Activated CD4-positive, alpha-beta T cell treated with anti-CD3 and anti-CD28 coated beads for 36 hours (primary cell): ENCODE measurements at places on chromosomes 11 and 22. TPM values are rescaled to one million over a fixed set of nuclear protein-coding genes. Genes with fewer than 3 reads are reported as not detected.

DNA sequence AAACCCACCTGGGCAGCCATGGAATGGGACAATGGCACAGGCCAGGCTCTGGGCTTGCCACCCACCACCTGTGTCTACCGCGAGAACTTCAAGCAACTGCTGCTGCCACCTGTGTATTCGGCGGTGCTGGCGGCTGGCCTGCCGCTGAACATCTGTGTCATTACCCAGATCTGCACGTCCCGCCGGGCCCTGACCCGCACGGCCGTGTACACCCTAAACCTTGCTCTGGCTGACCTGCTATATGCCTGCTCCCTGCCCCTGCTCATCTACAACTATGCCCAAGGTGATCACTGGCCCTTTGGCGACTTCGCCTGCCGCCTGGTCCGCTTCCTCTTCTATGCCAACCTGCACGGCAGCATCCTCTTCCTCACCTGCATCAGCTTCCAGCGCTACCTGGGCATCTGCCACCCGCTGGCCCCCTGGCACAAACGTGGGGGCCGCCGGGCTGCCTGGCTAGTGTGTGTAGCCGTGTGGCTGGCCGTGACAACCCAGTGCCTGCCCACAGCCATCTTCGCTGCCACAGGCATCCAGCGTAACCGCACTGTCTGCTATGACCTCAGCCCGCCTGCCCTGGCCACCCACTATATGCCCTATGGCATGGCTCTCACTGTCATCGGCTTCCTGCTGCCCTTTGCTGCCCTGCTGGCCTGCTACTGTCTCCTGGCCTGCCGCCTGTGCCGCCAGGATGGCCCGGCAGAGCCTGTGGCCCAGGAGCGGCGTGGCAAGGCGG, 11.4 kb upstream of the ARHGEF17 start:
- no peak for DNase-seq
- peaks cover 4% of the 10 kb centered on the region for H3K27me3 ChIP-seq
- no peak overlapping the region for H3K27ac ChIP-seq
- peaks cover 2% of the 10 kb centered on the region for H3K4me1 ChIP-seq

DNA sequence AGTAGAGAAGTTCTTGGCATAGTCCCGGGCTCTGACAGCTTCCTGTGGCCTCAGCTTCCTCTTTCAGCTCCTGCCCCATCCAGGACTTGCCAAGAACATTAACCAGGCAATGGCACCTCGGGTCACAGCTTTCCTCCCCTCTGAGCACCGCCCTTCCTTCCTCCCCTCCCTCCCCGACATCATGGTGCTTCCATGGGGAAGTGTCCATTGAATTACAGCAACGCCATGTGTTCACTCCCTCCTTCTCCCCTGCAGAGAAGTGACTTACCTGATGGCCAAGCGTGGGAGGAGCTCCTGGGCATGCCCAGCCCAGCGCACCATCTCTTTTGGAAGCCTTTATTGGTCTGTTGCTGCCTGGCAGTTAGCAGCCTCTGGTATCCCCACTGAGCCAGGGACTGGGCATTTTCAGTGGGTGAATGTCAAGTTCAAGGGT, 25.8 kb upstream of the DAGLA start:
- no peaks in the 10 kb centered on the region for H3K4me1 ChIP-seq
- H3K4me3 ChIP-seq = no peak overlapping the region

DNA sequence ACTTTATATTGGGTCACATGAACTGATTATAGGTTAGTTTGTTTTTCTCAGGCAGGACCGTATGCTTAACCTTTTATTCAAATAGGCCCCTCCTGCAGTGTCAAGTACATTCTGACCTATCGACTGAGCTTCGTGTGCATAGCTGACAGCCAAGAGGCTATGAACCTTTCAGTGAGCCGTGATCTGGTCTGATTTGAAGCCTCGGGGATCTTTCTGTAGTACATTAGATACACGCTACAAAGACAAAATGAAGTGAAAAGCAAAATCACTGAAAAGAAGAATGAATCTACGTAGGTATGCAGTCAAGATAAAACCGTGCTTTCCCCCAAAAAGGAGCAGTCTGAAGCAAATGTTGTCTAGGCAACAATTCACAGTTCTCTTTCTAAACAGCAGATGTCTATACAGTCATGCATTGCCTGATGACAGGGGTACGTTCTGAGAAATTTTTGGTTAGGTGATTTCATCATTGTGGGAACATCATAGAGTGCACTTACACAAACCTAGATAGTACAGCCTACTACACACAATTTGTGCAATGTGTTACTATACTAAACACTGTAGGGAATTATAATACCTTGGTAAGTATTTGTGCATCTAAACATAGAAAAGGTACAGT, 18.1 kb downstream of the JHY start:
- H3K4me3 ChIP-seq = no peak overlapping the region
- H3K4me1 ChIP-seq = peaks cover 4% of the 10 kb centered on the region
- H3K36me3 ChIP-seq = peaks cover 2% of the 10 kb centered on the region

GRCh38 chr11:130787092-130787616, 129.1 kb downstream of the SNX19 start:
- H3K4me3 ChIP-seq = no peak overlapping the region
- H3K36me3 ChIP-seq = no peaks in the 10 kb centered on the region
- H3K27me3 ChIP-seq = peaks cover 11% of the 10 kb centered on the region
- no peak for DNase-seq
- H3K4me1 ChIP-seq = no peaks in the 10 kb centered on the region

GAL3ST1 gene
- total RNA-seq = not detected

DNA sequence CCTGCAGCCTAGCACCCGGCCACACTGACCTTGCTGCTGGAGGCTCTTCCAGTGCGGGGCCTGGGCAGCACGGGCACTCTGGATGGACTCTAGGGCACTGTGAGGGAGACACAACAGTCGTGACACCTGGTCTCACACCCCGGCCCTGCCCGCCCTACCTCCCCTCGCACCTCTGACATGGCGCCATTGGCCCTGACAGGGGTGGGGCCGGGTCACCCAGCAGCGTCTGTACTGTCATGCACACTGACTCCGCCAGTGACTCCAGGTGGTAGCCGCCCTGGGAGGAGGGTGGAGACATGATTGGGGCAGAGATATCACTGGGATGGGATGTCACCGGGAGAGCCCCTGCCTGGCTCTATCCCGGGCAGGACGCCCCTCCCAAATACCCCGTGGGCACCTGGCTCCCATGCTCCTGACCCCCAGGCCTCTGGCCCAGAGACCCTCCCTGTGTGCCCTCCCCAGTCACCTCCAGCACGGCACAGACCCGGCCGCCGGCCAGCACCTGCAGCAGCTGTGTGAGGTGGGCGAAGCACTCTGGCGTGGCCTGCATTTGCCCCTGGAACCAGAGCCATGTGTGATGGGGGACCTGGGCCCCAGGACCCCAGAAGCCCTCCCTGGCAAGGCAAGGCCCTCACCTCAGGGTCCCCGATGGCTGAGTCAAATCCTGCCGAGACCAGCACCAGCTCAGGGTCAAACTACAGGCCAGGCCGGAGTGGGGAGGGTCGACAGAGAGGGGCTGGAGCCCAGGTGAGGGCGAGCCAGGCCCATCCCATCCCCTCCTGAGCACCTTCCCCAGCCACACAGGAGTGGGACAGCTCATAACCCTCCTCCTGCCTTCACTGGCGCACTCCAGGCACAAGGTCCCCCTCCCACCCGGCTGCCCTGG, 2.6 kb downstream of the HDAC10 start:
- H3K27me3 ChIP-seq = no peaks in the 10 kb centered on the region
- H3K4me3 ChIP-seq = no peak overlapping the region
- peaks cover 22% of the 10 kb centered on the region for H3K4me1 ChIP-seq
- no peak overlapping the region for H3K27ac ChIP-seq
- H3K36me3 ChIP-seq = peaks cover 22% of the 10 kb centered on the region

DBX1 gene
- total RNA-seq = not detected

GRCh38 chr22:41383085-41383484, 1.3 kb downstream of the TEF start:
- H3K4me3 ChIP-seq = peak overlapping the region; percentile 79
- H3K4me1 ChIP-seq = peaks cover 10% of the 10 kb centered on the region
- no peaks in the 10 kb centered on the region for H3K36me3 ChIP-seq
- no peak for DNase-seq
- no peak overlapping the region for H3K27ac ChIP-seq
- H3K27me3 ChIP-seq = no peaks in the 10 kb centered on the region

MS4A8 gene
- total RNA-seq = not detected

- H3K27ac ChIP-seq = no peak overlapping the region
- H3K36me3 ChIP-seq = no peaks in the 10 kb centered on the region
- H3K4me3 ChIP-seq = no peak overlapping the region
- H3K27me3 ChIP-seq = peaks cover 11% of the 10 kb centered on the region
- H3K4me1 ChIP-seq = peaks cover 20% of the 10 kb centered on the region
Observed at GRCh38 chr11:44865866-44866272, 84.8 kb downstream of the TP53I11 start.

RHOG gene
- 180 TPM for total RNA-seq

DNA sequence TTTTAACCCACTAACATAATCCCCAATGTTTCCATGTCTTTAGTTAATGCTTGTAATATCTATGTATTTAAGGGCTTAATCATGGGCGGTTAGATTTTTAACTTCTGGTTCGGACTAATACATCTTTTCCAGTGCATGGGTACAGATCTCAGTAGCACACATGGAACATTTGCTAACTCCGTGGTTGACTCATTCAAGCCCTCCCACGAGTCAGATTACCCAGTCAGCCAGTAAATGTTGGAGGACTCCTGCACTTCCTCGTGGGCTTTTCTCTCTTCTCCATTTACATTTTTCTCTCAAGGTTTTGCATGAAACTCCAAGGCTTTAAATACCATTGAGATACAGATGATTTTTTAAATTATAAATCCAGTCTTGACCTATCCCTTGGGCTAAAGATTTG, 313.9 kb downstream of the ST3GAL4 start:
- no peak overlapping the region for H3K27ac ChIP-seq
- H3K27me3 ChIP-seq = peaks cover 10% of the 10 kb centered on the region
- H3K36me3 ChIP-seq = no peaks in the 10 kb centered on the region
- no peak overlapping the region for H3K4me3 ChIP-seq
- no peaks in the 10 kb centered on the region for H3K4me1 ChIP-seq

CARD18 gene
- not detected for total RNA-seq

FOXRED1 gene
- total RNA-seq = 39.0 TPM

- DNase-seq = no peak
- no peaks in the 10 kb centered on the region for H3K4me1 ChIP-seq
- H3K36me3 ChIP-seq = no peaks in the 10 kb centered on the region
- peaks cover 2% of the 10 kb centered on the region for H3K27me3 ChIP-seq
- no peak overlapping the region for H3K4me3 ChIP-seq
Observed at GRCh38 chr11:92304271-92304670, 79.7 kb downstream of the FAT3 start.

LMNTD2 gene
- 2.7 TPM for total RNA-seq

SHANK2 gene
- total RNA-seq = not detected

DNA sequence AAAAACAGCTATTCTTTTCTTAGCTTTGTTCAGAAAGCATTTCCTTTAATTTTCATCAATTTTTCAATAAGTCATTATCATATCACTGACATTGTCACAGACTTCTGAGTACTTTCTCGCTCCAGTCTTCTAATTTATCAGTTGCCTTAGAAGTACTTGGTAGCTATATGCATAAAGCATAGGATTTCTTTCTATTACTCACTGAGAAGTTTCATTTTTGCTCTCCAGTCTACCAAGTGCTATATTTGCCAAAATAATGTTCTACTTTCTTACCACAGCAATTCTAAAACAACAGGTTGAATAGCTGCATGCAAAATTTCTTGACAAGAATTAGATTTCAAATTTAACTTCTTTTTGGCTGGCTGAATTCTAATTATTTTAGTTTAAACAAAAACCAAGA, 116.3 kb downstream of the STK33 start:
- H3K36me3 ChIP-seq = no peaks in the 10 kb centered on the region
- no peak overlapping the region for H3K4me3 ChIP-seq
- H3K27ac ChIP-seq = no peak overlapping the region
- peaks cover 2% of the 10 kb centered on the region for H3K27me3 ChIP-seq

DNA sequence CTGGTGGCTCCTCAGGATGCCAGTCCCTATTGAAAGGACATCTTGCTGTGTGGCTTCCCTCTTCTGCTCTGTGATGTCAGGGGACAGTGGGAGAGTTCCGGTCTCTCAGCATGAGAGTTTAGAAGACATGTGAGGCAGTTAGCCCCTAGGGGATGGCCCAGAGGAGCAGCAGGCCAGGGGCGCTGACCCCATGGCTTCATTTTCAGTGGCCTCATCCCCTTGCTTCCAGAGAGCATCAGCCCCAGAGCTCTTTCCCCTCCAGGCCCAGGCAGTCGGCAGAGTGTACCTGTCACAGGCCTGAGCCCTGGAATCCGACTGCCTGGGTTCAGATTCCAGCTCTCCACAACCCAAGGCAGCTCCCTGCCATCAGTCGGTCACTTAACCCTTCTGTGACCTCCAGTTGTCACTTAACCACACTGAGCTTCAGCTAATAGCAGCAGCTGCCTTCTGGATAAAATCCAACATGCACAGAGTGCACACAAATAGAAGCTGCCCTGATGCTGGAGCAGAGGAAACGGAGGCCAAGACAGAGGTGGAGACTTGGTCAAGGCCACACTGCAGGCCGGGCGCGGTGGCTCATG, 14.1 kb upstream of the LRRC10B start:
- no peak overlapping the region for H3K4me3 ChIP-seq
- no peaks in the 10 kb centered on the region for H3K27me3 ChIP-seq
- DNase-seq = no peak
- no peaks in the 10 kb centered on the region for H3K36me3 ChIP-seq

DNA sequence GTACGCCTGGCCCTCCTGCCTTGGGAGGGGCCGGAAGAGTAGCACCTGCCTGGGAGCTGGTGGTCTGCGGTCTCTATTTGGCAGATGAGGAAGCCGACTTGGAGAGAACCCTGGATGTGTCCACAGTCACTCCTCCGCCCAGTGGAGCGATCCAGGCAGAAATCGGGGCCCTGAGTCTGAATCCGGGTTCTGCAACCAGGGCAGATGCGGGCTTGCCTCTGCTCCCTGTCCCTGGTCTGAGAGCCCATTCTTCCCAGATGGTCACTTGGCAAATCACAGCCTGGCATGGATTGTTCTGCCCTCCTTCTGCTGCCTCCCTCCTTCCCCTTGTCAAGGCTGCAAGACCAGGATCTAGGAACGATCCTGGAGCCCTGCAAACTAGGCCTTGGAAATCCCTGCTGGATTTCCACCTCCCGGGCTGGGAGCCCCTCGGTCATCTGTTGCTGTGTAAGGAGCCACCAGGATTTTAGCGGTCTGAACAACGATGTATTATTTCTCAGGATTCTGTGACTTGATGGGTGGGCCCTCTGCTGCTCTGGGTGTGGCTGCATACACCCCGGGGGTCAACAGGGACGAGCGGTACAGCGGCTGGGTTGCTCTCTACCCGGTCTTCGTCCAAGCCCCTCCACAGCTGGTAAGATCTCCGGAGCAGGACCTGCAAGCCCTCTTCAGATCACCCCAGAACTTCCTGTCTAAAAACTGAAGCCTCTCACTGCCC, 2.0 kb upstream of the ASCL2 start:
- no peak for DNase-seq
- peaks cover 6% of the 10 kb centered on the region for H3K4me1 ChIP-seq
- no peaks in the 10 kb centered on the region for H3K36me3 ChIP-seq

- H3K4me3 ChIP-seq = no peak overlapping the region
- H3K4me1 ChIP-seq = peaks cover 2% of the 10 kb centered on the region
- DNase-seq = no peak
- no peak overlapping the region for H3K27ac ChIP-seq
Observed at GRCh38 chr11:73239111-73239521, 21.0 kb downstream of the P2RY2 start.

GRCh38 chr11:126862664-126863243, 137.8 kb downstream of the KIRREL3 start:
- H3K4me3 ChIP-seq = no peak overlapping the region
- H3K27me3 ChIP-seq = peaks cover 5% of the 10 kb centered on the region
- H3K27ac ChIP-seq = no peak overlapping the region
- no peaks in the 10 kb centered on the region for H3K4me1 ChIP-seq
- no peaks in the 10 kb centered on the region for H3K36me3 ChIP-seq

- no peaks in the 10 kb centered on the region for H3K4me1 ChIP-seq
- no peak overlapping the region for H3K4me3 ChIP-seq
- no peak overlapping the region for H3K27ac ChIP-seq
Observed at GRCh38 chr11:2833716-2834502, 51.7 kb downstream of the CDKN1C start.
